ENCODE measurements at places on chromosomes 4 and X. TPM values are rescaled to one million over a fixed set of nuclear protein-coding genes. Genes with fewer than 3 reads are reported as not detected.

GRCh38 chr4:125796138-125796537 lies 481.4 kb downstream of the FAT4 start:
- H3K4me1 ChIP-seq: no peaks in the 10 kb centered on the region
- H3K4me3 ChIP-seq: no peak overlapping the region
- no peaks in the 10 kb centered on the region for H3K36me3 ChIP-seq
- H3K27me3 ChIP-seq: no peaks in the 10 kb centered on the region

Gene PTCHD1
- not detected for polyA plus RNA-seq

DNA sequence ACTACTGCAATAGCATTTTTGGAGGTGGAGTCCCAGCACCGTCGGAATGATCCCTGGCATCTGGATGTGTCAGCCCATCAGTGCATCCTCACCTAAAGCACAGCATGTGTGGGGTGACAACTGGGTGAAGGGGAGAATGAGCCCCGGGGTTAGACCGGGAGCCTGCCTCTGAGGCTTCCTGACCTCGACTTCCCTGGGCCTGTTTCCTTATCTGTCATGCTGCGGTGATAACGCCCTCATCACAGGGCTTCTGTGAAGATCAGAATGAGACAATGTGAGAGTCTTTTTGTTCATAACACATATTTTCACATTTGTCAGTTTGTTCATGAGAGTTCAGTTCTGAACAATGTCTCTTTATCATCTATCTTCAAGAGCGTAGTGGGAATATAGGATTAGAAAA lies 31.1 kb upstream of the PDLIM3 start:
- no peaks in the 10 kb centered on the region for H3K36me3 ChIP-seq
- no peak overlapping the region for H3K4me3 ChIP-seq
- no peak for DNase-seq
- H3K4me1 ChIP-seq: peaks cover 4% of the 10 kb centered on the region
- H3K27ac ChIP-seq: no peak overlapping the region

DNA sequence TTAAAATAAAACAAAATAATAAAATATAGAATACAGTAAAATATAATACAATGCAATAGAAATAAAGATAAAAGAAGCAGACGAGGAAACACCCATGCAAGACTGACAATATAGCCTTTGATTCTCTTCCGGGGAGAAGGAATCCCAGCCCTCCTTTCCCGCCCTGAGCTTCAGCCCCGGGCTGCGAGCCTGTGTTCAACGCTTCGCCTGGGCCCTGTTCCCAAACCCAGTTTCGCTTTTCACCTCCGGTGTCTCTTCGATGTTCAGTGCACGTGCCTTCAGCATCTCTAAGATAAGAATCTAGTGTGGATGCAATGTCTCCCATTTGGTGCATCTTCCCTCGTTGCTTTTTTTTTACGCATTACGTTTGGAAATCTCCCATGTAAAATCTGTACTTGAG lies 38.4 kb upstream of the ARSD start:
- no peak for DNase-seq
- H3K27me3 ChIP-seq: no peaks in the 10 kb centered on the region
- H3K4me1 ChIP-seq: no peaks in the 10 kb centered on the region

DNA sequence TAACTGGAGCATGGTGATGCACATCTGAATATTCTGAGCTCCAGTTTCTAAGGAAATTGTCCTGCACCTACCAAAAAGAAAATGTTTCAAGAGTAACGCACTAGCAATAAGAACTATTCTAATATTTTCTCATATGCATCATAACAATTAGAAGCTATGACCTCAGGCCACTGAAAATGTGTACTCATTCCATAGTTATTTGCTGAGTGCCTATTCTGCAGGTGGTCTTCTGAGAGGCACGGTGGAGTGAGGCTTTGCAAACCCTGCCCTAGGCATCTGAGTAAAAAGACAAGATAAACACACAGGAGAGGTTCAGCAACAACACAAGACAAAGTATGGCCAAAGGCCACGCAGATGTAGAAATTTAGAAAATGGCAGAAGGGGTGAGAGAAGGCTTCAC lies 23.7 kb downstream of the SLC10A6 start:
- H3K4me1 ChIP-seq: peaks cover 13% of the 10 kb centered on the region
- peaks cover 50% of the 10 kb centered on the region for H3K36me3 ChIP-seq
- H3K27me3 ChIP-seq: no peaks in the 10 kb centered on the region
- no peak for DNase-seq
- H3K4me3 ChIP-seq: no peak overlapping the region

DNA sequence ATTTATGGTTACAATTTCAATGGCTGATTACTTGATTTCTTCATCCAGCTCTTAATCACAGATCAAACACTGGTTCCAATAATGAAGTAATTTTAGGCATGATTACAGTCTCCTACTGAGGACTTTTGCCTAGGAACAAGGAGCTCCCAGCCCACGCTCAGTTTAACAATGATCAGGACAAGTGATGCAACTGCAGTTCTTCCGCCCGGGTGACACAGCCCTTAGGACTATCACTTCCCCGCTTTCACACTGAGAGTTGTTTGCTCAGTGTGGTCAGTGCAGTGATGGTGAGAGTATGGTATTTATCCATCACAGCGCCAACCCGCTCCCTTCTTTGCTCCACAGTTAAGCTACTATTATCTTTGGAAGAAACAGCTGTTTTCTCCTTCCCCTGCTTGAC lies 203.2 kb upstream of the MBNL3 start:
- no peaks in the 10 kb centered on the region for H3K36me3 ChIP-seq
- no peak overlapping the region for H3K4me3 ChIP-seq
- H3K27ac ChIP-seq: no peak overlapping the region
